NCI-H2029 treated with DMSO at 0.1 percent for 48 hours (cell line): ENCODE measurements at places on chromosomes 7 and 10.
A peak's percentile ranks its signal among the peaks of the same experiment; 100 is the strongest.

DNA sequence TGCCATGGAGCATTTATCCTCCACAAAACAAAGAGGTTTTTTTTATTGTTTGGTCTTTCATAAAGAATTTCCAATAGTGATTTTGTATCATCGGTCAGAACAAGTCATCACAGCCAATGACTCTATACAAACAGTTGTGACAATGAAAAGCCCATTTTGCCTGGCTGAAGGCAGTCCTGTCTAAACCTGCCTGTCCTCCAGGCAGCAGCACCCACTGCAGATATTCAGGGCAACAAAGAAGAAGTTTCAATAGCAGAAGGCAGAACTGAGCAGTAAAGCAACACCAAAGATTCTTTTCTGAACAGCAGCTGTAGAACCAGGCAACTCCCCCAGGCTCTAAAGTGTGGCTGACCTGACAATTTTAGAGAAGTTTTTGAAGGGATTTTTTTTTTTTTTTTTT is 169.4 kb downstream of the FGFR2 start:
- DNase-seq: no peak

DNA sequence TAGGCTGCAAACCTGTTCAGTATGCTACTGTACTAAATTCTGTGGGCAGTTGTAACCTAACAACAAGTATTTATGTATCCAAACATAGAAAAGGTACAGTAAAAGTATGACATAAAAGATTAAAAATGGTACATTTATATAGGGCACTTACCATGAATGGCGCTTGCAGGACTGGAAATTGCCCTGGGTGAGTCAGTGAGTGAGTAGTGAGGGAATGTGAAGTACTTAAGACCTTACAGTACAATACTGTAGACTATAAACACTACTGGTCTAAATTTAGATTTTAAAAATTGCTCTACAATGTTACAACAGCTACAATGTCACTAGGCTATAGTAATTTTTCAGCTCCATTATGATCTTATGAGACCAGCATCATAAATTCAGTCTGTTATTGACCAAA is 146.0 kb upstream of the GNAI1 start:
- no peak for DNase-seq

- no peak for DNase-seq
Measured at GRCh38 chr10:91761721-91762120, 36.5 kb upstream of the TNKS2 start.

GRCh38 chr10:21496343-21497176 is 28.9 kb downstream of the SKIDA1 start:
- no peak for DNase-seq

GRCh38 chr7:143250199-143250598 is 13.0 kb upstream of the GSTK1 start:
- no peak for DNase-seq

GRCh38 chr10:1776127-1776662 is 38.9 kb upstream of the ADARB2 start:
- no peak for DNase-seq

DNA sequence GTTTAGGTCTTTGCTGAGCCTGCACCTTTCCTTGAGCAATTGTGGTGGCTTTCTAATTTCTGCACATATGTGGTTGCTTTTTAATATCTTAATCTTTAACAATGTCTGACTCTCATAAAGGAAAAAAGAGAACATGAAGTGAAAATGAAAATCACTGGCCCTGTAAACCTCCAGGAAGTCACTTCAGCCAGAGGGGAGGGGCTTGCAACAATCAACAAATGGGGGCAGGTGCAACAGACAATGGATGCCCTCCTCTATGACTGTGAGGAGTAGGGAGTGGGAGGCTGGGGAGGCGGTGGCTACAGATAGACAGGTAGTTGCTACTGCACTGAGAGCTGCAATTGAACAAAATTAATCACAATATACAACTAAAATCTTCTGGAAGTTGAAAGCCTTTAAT is 1377.4 kb downstream of the XPNPEP1 start:
- DNase-seq: no peak

DNA sequence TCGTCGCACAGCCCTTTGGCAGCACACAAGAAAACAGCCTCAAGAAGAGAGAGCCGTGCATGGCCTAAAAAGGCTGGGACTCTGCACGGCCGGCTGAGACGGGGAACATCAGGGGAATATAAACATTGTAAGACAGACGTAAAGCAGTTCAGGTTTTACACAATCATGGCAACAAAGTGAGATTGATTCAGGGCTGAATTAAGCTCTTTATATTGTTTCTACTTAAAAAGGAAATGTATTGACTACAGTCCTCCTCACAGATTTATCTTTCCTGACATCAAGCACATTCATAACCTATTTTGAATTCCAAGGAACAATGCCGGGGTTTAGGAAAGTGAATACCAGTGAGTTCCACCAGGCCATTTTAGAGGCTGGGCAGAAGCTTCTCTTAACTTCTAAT is 25.2 kb downstream of the SORBS1 start:
- no peak for DNase-seq

GRCh38 chr7:132697003-132697402 is 120.7 kb upstream of the PLXNA4 start:
- DNase-seq: no peak

- DNase-seq: no peak
Measured at GRCh38 chr10:132068431-132069121, 2.8 kb downstream of the JAKMIP3 start.

DNA sequence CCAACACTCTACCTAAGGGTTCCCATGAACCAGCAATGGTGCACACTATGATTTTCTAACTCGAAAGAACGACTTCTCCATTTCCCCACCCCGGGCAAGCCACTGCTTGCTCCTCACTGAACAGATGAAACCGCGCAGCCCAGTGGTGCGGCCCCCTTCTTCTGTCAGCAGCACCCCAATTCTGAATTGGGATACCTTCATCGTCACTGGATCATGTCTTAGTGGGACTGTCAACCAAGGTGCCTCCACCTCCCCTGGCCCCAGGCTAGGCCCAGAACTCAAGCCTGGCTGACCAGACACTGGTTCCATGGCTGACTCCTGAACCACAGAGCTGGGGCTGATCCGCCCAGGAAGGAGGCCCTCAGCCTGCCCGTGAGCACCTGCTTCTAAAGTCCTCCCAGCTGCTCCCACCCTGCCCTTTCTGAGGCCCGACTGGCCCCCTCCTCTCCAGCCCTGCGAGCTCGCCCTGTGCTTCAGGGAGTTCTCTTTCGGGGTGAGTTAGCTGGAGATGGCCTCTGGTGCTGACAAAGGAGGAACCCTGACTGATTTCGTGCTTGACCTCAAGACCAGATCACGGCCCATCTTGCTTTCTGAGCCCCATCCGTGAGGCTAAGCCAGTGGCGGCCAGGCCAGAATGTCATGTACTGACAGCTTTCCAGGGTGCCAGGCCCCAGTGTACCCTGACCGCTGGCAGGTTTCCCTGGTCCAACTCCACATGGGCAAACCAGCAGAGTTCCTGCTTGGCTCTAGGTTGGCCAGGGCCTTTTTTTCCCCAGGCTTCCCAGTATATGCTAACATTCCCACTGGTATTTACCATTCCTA is 44.5 kb downstream of the FAM53B start:
- no peak for DNase-seq

- DNase-seq: no peak
Measured at GRCh38 chr7:3561932-3562331, 260.9 kb downstream of the SDK1 start.

GRCh38 chr10:16490511-16490910 is 31.2 kb downstream of the C1QL3 start:
- DNase-seq: no peak

GRCh38 chr7:111475959-111476358 is 86.3 kb downstream of the IMMP2L start:
- DNase-seq: no peak

DNA sequence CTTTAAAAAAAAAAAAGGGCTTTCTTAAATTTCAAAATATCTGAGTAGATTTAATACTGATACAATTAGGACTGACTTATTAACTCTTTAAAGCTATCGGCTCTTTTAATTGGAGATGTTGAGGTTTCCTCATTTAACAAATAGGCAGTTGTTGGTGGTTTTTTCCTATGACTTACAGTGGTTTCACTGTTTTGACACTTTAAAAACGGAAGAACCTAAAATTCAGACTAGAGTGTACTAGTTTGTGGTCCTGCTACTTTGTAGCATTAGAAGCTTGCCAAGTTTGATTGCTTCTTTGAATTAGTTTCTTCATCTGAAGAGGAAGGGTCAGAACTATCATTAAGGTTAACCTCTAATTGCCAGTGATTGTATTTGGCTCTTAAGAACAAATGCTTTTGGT is 27.7 kb downstream of the CUL1 start:
- no peak for DNase-seq

GRCh38 chr10:49837685-49838084 is 75.6 kb upstream of the OGDHL start:
- no peak for DNase-seq

DNA sequence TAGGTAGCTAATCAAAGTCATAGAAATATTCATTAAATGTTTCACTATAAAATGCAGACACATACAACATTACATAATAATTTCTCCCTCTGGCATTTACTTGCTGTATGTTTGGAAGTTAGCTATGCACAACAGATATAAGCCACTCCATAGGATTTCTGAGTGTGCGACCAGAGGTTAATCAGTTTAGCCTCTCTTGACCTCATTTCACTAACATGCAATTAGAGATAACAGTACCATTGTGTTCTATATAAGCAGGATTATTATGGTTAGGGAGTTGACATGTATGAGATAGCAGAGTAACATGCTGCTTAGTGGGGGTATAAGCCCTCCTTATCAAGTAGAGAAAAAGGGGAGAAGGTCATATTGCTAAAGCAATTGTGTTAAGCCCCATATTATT is 26.4 kb downstream of the GLUD1 start:
- DNase-seq: no peak

GRCh38 chr10:5775685-5776084 is 37.5 kb downstream of the GDI2 start:
- no peak for DNase-seq

DNA sequence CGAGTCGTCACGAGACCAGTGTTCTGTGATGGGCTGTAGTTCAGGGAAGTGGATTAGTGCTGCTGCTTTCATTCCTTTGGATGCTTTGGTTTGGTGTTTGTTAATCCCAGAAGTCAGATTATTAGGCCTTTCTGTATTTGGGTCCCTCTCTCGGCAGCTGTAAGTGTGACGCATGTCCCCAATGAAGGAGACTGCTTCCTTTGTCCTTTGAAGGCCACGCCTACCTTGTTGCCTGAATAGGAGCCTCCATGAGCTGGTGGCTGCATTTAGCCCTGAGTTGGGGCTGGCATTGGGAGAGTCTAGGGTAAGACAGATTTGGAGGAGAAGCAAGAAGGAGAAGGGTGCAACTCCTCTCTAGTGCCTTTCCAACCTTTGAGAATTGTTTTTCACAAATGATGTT is 34.5 kb downstream of the DOCK1 start:
- DNase-seq: no peak

DNA sequence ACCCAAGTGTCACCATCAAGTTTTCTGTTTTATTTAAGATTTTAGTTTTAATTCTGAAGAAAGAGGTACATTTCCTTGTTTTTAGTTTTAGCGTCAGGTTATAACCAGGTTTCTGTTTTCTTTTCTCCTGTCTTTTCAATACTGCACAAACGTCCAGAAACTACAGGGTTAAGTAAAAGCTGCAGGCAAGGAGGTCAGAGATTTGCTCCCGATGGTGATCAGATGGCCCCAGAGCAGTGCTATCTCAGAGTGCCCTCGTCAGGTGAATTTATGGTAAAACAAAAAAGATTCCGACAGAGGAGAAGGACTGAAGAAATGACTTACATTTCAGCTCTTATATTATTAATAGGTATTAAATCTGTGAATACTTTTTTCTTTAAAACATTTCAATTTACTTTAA is 128.2 kb downstream of the STRA8 start:
- no peak for DNase-seq

- DNase-seq: peak; percentile 62
Measured at GRCh38 chr10:103659674-103660363, 166.3 kb downstream of the NEURL1 start.

DNA sequence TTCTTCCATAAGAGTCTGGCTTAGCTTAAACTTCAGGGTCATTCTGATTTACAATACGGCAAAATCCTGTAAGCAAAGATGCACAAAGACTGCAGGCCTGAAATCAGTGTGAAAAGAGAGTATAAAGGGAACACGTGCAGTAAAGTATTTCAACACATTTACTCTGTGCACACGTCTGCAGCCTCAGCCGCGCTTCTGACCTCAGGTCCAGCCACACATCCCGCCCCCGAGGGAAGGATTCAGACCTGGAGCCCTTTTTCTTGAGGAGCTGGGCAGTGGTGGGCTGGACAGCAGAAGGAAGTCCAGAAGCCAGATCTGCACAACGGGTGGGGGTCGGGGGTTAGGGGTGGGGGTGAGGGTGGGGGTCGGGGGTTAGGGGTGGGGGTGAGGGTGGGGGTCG is 58.9 kb upstream of the FAM20C start:
- DNase-seq: no peak

GRCh38 chr10:18418541-18419215 is 232.7 kb downstream of the NSUN6 start:
- no peak for DNase-seq

DNA sequence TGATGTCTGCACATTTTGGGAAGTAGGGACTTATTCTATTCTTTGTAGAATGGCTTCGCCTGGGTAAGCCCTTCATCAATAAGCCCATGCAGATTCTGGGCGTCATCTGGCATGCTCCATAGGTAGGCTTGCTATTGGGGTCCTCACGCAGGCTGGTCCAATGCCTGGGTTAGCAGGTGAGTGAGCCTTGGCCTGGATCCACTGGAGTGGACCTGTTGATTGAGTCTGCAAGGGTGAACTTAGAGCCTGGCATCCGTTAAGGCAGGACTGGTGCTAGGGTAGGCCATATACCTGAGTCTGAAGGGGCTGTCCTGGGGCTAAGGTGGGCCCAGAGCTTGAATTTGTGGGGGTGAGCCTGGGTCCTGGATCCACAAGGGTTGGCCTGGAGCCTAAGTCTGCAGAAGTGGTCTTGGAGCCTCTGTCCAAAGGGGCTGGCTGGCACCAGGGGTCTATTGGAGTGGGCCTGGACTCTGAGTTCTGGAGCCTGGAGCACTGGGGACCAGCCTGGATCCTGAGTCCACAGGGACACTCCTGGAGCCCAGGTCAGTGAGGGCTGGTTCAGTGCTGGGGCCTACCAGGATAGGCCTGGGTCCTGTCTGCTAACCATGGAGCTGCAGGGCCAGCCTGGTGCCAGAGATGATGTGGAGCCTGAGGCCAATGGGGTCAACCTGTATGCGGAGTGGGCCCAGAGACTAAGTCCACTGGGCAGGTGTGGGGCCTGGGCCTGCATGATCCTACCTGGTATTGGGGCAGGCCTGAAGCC is 297.7 kb downstream of the PTPRN2 start:
- DNase-seq: no peak
